Esophagus muscularis mucosa (tissue), 4 donors: ENCODE measurements at places on chromosomes 3 and 15. TPM values are rescaled to one million over a fixed set of nuclear protein-coding genes. Genes with fewer than 3 reads are reported as not detected.

The MORC1 gene
- total RNA-seq, result not detected

The GABRR3 gene
- total RNA-seq, result not detected

The SKIL gene
- total RNA-seq, result 34.7 TPM

The GRK7 gene
- total RNA-seq, result not detected

The ZNF280D gene
- total RNA-seq, result 73.9 TPM

The IQCF5 gene
- not detected for total RNA-seq

The ZNF501 gene
- 5.1 TPM for total RNA-seq

The GOLGA8G gene
- total RNA-seq, result 0.19 TPM

The MBD4 gene
- total RNA-seq, result 23.3 TPM

The CFAP92 gene
- total RNA-seq, result 0.66 TPM

The CATSPER2 gene
- 2.8 TPM for total RNA-seq

The STT3B gene
- 58.8 TPM for total RNA-seq

The CASR gene
- 0.19 TPM for total RNA-seq

The TMC3 gene
- 0.42 TPM for total RNA-seq

The TMEM87A gene
- total RNA-seq, result 50.9 TPM
